ENCODE measurements at places on chromosomes 7 and 10.

DNA sequence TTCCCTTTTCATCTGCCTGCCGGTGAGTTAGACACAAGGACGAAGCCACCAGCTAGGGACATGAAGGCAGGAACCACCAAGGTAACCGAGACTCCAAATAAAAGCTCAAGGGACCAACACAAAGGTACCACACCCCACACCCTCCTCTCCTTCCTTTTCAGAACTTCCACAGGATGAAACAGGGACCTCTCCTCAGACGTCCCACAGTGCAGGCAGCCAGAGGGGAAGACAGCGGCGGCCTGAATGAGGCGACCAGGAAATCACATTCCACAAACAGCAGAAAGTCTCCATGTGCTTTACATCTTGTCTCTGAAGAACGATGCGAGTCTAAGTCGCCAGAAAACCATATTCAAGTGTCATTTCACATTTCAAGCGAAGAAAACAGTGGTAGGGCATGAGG is 97.8 kb downstream of the DIP2C start:
- no peak for DNase-seq

DNA sequence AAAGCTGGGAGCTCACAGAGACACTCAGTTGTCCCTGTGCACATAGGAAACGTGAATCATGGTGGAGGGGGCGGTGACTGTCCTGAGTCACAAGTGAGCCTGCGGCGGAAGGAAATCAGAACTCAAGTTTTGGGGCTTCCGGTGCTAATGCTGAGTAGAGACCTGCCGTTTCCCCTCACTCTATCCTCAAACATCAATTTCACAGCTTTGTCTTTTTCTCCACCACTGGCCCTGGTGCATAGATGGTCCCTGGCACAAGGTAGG is 21.9 kb downstream of the ADCYAP1R1 start:
- DNase-seq = no peak

DNA sequence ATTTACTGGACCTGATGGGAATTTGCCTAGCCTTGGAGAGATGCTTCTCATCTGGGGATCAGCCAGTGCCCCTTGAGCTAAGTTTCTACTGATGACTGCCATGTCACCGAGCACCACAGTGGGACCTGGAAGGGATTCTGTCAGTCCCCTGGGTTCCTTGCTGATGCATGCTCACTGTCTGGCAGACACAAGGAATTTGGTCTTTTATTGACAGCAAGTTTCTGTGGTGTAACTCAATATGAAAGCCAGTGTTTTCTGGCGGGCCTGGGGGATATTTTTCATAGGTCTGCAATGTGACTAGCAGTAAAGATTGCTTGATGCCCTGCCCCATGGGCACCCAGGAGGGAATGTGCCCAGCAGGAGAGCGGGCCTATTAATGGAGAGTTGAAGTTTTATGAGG is 30.7 kb downstream of the MAP3K8 start:
- no peak for DNase-seq

DNA sequence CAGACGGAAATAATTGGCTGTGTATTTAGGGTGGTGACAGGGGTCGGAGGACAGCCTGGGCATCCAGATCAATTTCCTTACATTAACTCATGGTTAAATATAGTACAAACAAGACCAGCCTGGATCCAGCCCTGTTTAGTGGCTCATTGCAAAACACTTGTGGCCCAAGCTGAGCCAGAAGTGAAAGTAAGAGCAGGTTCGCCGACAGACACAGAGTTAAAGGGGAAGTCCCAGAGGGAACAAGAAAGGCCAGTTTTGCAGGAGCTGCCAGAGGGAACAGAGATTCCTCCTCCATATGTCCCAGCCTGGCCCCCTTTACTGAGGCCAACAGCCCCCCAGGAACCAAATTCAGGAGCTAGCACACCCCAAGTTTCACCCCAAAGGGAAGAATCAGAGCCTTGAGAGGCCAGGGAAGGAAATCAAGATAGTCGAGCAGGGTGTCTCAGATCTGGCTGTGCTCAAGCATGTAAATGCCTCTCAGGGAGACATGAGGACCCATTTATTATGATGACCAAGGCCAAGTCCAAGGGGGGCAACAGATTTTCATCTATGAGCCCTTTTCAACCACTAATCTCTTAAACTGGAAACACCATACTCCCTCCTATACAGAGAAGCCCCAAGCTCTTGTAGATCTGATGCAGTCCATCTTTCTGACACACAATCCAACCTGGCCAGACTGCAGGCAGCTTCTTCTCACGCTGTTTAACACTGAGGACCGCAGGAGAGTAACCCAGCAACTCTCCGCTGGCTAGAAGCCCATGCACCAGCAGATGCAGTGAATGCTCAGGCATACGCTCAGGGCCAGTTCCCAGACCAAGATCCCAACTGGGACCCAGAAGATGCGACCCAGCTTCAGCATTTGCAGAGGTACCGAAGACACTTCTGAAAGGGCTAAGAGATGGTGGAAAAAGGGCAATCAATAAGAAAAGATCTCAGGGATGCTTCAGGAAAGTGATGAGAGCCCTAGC is 15.9 kb upstream of the ADCK2 start:
- DNase-seq = peak; percentile 54

- no peak for DNase-seq
Observed at GRCh38 chr7:36430881-36431280, 41.2 kb downstream of the ANLN start.

DNA sequence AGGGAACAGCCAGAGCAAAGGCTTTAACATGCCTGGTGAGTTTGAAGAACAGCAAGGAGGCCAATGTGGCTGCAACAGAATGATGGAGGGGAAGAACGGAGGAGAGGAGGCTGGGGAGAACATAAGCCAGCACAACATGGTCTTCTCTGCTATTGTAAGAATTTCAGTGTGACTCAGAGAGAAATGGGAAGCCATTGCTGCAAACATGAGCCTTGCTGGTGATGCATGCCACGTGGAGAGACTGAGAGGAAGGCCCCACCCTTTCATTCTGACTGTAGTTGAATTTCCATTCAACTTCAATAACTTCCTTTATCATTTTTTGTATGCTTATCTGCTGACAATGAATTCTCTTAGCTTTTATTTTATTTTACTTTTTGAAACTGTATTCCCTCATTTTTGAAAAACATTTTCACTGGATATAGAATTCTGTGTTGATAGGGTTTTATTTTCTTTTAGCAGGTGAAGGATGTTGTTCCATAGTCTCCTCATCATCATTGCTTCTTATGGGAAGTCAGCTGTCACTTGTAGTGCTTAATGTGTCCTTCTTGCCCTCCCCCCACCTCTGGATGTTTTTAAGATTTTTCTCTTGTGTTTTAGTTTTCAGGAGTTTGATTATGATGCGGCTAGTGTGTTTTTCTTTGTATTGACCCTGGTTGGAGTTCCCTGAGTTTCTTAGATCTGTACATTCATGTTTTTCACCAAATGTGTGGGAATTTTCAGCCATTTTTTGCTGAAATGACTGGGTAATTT is 46.4 kb upstream of the LEP start:
- DNase-seq = no peak

GRCh38 chr7:29851487-29851886 is 45.2 kb downstream of the WIPF3 start:
- DNase-seq = no peak

DNA sequence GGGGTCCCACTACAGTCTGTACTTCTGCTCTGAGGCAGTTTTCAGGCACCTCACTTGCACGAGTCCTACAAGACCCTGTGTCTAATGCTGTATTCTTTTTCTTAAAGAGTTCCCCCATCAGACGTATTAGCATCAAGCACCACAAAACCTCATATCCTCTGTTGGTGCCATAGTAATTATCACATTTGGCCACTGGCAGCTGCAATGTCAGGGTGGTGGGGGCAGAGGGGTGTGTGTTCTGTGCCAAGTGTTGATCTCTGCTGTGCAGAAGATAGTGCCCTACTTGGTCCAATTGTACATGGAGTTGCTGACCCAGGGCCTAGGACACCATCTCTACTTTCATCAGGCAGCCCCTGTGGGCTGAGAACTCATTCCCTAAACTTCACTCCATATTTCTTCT is 20.0 kb upstream of the JAZF1 start:
- no peak for DNase-seq

GRCh38 chr10:119441151-119441821 is 101.2 kb downstream of the RGS10 start:
- no peak for DNase-seq

GRCh38 chr10:2038036-2038435 is 300.7 kb upstream of the ADARB2 start:
- no peak for DNase-seq

DNA sequence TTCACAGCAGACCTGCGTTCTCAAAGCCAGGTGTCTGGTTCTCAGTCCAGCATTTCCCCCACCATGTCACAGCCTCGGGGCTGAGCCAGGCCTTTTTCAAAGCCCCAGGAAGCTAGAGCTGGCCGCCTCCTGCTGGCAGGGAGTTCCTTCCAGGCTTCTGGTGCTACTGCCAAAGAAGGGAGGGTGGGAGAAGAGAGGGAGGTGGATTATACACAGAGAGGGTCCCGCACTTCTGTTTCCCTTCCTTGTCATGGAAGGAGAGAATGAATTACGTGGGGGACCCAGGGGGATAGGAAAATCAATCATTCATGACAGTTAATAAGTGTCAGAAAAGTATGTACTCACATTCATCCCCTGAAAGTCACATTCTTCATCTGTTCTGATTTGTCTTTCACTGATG is 600 bp upstream of the LGI1 start:
- DNase-seq = no peak

DNA sequence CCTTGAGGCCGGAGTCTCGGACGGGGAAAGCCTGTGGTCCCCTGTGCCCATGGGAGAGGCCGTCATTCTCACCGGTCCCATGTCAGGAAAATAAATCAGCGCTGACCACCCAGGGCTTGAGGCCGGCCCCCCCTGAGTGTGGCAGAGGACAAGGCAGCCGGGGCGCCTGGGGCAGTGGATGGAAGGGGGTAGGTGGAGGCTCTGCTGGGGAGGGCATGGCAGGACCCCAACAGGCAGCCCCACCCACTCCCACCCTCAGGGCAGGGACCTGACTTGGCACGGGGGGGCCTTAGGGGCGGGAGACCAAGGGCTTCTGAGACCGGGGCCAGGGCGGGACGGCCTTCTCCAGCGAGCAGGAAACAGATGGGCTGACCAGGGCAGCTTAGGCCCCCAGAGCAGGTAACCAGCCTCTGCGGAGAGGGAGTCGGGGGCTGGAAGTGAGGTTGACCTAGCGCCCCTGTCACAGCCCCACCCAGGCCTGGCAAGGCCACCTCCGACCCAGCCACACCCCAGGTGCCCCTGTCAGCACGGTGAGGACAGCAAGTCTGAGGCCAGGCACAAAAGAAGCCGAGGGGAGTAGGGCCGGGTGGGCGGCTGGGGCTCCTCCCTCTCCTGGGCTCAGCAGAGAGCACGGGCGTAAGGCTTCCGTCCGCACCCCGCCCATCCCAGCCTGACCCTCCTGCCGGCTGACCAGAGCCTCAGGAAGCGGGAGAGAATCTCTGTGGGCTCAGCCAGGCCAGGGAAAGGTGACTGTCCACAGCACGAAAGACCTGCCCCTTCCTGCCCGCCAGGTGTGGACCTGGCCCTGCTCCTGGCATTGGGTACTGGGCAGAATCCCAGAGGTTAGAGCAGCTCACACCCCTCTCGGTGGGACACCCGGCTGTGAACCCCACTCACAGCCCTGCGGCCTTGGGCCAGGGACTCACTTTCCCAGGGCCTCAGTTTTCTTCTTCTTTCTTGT is 87.4 kb downstream of the FOXL3 start:
- DNase-seq = no peak

GRCh38 chr7:55977831-55978230 is 13.4 kb downstream of the NIPSNAP2 start:
- DNase-seq = no peak

GRCh38 chr10:59279991-59280505 is 82.3 kb downstream of the FAM13C start:
- no peak for DNase-seq

DNA sequence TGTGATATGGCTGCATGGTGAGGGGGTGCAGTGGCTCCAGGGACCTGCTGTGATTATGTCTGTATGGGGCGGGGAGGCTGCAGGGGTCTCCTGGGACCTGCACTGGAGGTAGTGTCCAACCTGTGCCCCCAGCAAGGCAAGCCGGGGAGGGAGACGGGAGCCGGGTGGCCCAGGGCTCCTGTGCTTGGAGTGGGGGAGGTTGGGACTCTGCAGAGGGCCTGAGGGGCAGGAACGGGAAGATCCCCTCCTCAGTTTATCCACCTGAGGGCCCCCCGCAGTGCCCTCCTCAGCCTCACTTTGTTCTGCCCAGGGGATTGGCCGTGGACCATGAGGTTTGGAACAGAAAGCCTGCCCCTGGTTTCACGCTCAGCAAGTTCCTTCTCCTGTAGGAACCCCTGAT is 22.8 kb upstream of the PWWP2B start:
- no peak for DNase-seq

All from stimulated activated CD8-positive, alpha-beta memory T cell treated with anti-CD3 and anti-CD28 coated beads, Interleukin-4, amount 100 ng/mL, for 48 hours (primary cell).